Stimulated activated CD8-positive, alpha-beta memory T cell treated with anti-CD3 and anti-CD28 coated beads, Interleukin-12 subunit alpha, Interleukin-12 subunit beta, amount 100 ng/mL, for 4 hours (primary cell): ENCODE measurements at places on chromosomes 3 and 15.

GRCh38 chr3:9208605-9209152 lies 40.8 kb downstream of the SRGAP3 start:
- no peak for DNase-seq

GRCh38 chr15:38176155-38176554 lies 76.5 kb upstream of the SPRED1 start:
- no peak for DNase-seq

GRCh38 chr3:16801223-16801622 lies 83.5 kb upstream of the PLCL2 start:
- DNase-seq = no peak

GRCh38 chr15:84761607-84762131 lies 13.3 kb downstream of the ZNF592 start:
- no peak for DNase-seq

- no peak for DNase-seq
These were observed 536.9 kb downstream of the ZIC1 start for GRCh38 chr3:147945968-147946519.

DNA sequence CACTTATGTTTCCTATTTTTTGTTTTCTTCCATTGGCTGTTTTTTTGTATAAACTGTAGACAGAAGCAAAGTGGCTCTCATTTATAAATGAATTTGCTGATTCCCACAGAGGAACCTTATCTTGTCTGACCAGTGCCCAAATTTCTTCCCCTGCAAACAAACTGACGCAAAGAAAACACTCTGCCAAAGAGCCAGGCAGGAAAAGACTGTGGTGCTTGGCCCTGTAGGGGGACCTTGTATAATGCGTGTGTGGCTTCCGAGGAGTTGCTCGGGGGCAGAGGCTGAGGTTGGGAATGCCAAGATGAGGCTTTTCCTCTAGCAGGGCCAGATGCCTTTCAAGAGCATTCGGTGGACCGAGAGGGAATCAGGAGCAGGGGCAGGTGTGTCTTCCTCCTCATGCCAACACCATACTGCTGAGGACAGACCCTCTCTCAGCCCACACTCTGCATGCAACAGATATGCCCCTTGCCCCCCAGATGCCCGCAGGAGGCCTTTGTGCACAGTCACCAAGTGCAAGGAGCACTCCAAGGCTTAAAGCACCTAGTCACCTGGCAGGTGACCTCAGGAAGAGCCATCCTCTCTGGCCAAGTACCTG lies 104.3 kb upstream of the ABHD17C start:
- no peak for DNase-seq

- no peak for DNase-seq
These were observed 67.9 kb downstream of the GADL1 start for GRCh38 chr3:30826531-30826942.

DNA sequence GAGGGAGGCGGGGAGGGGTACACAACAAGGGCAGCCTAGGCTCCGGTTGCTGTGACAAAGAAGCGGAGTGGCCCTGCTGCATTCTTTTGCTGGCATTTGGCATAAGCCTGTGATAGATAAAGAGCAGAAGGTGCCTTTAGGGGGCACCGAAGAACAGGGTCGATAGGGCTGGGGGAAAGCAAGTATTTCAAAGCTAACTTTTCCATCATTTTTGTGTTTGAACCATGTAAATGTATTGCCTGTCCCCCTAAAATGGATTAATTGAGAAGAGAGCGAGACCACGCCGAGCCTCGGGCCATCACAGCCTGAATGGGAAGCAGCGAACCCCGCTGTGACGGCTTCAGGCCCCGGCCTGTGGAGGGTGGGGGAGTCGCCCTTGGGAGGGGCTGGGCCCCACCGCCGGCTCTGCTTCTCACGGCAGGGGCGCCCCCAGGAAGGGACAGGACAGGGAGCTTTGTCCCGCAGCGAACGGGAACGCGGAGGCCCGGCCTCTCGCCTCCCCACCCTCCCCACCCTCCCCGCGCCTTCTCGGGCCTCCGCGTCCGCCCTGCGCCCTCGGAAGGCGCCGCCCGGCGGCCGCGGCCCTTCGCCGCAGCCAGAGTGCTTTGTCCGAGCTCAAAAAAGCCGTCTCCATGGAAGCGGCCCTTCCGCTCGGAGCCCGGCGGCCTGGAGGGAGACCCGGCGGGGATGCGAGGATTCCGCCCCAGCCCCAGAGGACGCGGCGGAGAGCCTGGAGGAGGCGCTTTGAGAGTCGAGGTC lies 32.4 kb upstream of the ALDH1L1 start:
- no peak for DNase-seq

DNA sequence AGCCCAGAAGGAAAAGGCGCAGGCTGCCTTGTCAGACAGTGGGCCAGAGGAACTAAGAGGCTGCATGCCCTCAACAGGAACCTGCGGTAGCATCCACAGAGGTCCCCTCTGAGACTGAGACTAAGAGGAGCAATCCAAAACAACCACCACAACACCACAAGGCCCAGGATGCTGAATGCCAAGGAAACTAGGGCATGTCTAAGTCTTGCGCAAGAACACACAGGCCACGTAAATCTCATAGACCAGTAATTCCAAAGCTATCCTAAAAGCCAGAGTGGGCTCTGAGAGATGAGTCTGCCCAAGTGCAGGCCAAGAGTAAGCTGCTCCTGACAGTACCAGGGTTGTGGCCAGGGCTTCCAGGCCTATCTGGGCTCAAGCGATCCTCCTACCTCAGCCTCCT lies 12.9 kb downstream of the MON1A start:
- DNase-seq = no peak

GRCh38 chr3:140559546-140559945 lies 118.3 kb upstream of the TRIM42 start:
- no peak for DNase-seq

DNA sequence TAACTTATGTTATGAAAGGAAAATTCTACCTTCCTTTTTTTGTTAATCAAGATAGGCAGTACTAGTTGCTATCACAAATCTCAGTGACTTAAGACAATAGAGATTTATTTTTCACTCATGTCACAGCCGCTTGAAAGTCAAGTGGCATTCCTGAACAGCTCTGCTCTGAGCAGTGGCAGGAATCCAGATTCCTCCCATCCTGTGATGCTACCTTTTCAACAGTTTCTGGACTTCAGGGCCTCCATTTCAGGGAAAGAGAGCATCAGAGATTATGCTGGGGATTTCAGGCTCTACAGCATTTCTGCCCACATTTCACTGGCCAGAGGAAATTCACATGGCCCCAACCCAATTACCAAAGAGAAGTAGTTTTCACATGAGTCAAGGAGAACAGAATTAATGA lies 83.4 kb downstream of the IL1RAP start:
- DNase-seq = no peak

DNA sequence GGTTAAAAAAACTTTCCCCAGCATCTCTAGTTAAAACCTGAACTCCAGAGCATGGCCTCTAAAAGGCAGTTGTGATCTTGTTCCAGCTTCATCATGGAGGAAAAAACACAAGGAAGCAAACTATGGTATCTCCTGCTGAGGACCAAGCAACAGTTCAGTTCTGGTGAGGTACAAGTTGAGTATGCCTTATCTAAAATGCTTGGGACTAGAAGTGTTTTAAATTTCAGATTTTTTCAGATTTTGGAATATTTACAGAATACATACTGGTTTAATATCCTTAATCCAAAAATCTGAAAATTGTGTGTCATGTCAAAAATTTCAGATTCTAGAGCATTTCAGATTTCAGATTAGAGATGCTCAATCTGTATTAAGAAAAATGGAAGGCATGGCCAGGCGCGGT lies 9.7 kb downstream of the DBR1 start:
- no peak for DNase-seq

DNA sequence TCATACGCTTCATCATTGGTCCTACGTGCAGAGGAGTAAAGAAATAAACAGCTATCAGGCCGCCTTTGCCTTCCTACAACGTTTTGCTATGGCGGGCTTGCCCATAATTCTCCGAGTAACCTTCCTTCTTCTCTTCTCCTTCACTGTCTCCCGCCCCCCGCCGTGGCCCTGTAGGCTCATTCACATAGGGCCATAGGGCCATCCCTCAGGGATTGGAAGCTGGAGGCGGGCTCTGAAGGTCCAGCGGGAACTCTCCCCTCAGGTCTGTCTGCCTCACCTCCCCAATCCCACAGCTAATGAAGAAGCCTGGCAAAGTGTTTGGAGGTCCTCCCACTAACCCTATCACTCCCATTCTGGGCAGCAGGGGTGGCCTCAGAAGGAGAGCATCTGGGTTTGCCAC lies 43.6 kb downstream of the SEMA5B start:
- DNase-seq = no peak

- DNase-seq = no peak
These were observed 218.8 kb downstream of the VPS13C start for GRCh38 chr15:61841466-61841865.

DNA sequence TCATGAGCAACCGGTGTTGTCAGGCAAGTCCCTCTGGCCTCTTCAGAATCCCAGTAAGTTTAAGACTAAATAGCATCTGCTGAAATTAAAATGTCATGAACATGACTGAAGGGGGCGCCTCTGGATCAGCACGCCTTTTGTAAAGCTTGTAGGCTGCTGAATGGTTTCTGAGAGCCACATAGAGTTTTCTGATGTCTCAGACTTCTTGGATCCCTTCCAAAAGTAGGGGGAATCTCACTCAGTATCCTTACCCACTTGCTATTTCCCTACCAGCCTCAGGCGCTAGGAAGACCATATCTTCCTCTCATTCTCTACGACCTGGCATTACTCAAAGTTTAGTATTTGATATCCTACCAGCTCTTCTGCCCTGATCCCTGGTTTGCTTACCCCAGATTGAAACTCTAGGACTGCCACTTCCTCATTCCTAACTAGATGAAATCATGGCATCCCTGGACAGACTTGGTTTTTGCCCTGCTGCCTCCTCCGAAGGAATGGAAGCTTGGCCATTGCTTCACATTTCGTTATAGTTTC lies 62.7 kb upstream of the CD47 start:
- DNase-seq = no peak

- no peak for DNase-seq
These were observed 851.9 kb upstream of the ALCAM start for GRCh38 chr3:104514776-104515175.

GRCh38 chr3:53974324-53974723 lies 82.7 kb upstream of the SELENOK start:
- DNase-seq = no peak

GRCh38 chr3:183061391-183062172 lies 37.7 kb downstream of the MCCC1 start:
- DNase-seq = no peak

DNA sequence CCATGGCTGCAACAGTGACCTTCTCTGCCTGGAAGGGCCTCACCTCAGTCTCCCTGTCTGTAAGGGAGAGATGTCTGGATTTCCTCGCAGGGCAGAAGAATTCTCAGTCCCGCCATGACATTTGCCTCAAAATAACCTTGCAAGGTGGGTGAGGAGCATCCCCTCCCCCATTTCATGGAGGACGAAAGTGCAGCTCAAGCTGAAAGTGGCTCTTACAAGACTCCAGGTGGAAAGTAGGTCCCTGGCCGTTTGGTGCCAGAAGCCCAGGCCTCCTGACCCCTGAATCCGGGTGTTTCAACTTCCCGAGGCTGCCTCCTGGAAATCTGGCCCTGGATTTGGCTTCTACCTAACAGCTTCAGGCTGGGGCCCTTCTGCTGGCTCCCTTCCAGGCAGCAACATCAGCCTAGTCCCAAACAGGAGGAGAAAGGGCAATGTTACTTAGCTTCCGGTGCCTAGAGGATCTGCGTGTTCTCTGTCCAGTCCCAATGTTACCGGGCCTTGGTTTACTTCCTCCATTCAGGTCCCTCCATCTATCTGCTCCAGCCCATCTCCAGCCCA lies 769 bp upstream of the CSPG4 start:
- no peak for DNase-seq

DNA sequence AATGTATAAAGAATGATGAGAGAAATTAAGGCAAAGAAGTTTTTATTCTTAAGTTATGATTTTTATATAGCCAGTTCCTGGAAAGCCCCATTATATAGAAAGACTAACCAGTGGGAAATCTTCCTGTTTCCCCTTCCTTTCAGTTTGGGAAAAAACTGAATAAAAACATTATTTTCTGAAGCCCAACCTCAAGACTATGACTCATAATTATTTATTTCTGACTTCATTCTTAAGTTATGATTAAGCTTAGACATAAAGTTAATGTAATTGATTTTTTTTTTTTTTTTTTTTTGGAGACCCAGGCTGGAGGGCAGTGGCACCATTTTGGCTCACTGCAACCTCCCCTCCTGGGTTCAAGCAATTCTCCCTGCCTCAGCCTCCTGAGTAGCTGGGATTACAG lies 55.8 kb downstream of the TRPC1 start:
- no peak for DNase-seq

DNA sequence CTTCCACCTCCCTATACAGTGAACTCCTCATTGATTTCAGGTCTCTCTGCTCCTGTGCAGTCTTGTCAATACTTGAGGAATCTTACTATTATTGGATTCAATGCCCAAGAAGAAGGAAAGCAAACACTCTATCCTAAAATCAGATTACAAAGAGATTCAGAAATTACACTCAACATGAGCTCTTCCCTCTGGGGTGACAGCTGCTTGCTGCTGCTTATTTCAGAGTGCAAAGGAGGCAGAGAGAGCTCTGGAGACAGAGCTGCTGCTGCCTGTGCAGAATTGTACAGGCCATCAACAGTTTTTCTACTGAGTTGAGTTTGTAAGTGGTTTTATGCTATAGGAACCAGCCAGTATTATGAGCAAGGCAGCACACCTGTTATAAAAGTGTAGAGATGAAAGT lies 7.1 kb downstream of the RYR3 start:
- DNase-seq = no peak

DNA sequence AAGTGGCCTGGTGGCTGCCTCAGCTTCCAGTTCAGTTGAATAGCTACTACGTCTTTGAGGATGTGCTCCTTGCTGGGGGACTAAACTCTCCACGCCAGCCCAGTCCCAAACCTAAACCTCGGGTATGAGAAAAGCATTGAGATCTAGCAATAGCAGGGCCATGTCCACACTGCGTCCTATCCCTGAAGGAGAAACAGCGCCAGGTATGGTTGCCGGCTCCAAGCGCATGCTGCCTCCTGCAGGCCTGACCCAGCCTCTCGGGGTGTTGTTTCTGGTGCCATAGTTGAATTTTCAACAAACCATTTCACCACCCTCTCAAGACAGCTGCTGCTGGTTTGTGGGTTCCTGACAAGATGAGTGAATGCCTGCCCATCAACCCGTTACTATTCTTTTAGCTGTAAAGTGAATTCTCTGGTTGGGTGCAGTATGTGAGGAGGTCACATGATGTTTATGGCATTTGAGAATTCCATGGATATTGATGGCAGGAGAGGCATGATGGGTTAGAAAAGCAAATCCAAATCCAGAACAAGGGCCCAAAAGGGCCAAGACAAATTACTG lies 13.0 kb upstream of the SLC28A1 start:
- no peak for DNase-seq

GRCh38 chr15:88624156-88624970 lies 3.2 kb downstream of the AEN start:
- DNase-seq = no peak

GRCh38 chr3:146715170-146715569 lies 110.0 kb upstream of the PLSCR5 start:
- no peak for DNase-seq
